ENCODE measurements at places on chromosomes 1 and 21.

DNA sequence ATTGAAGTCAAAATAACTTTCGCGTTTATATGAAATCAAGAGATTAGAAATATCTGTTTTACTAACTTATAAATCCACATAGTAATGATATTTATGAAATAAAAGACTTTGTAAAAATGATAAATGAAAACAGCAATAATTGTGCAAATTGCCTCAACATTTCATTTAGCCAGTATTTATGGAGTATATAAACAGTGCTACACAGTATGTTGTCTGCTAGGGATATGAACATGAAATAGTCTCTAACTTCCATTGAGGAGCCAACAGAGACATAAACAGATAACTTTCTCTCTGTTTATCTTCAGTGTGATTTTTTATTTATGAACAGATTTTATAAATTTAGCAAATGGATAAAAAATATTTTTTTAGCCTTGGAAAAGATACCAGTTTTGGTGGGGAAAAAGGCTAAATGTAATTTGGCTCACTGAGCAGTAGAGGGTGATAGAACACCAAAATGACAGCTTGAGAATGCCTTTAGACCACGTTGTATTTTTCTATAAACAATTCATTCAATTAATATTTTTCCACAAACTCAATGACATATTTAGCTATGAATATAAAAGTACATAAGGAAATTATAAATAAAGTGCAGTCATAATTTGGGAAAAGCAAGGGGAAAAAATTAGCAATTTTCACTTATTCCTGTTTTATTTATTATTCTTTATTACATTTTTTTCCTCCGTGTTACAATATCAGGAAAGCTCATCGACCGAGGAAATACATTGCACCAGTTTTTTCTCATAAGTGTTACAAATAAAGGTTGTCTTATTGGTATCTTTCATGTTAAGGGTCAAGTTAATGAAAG, 47.5 kb upstream of the EEIG2 start:
- DNase-seq = no peak

DNA sequence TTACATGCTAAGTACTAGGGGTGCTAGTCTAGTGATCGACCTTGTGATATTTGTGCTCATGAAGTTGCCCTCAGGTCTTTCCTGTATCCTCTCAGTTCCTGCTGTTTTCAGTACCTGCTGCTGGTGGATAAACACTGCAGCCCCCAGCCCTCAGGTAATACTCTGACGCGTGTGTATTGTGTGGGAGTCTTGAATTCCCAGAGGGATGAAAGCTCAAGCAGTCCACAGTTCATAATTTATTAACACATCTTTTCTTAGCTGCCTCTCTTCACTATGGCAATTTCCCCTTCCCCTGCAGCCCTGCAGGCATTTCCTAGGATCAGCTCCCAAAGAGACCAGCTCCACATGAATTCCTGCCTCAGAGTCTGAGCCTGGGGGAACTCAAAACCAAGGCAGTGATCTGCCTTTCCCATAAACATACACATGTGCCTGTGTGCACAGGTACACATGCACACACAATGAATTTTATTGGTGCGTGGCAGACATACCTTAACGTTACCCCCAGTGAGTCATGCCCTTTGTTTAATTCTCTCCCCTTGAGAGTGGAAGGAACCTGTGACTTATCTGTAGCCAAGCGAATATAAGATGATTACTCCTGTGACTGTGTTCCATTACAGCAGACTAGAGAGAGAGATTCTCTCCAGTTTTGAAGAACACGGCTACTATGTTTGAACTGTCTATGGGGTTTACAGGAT, 14.1 kb upstream of the HMGCS2 start:
- no peak for DNase-seq

DNA sequence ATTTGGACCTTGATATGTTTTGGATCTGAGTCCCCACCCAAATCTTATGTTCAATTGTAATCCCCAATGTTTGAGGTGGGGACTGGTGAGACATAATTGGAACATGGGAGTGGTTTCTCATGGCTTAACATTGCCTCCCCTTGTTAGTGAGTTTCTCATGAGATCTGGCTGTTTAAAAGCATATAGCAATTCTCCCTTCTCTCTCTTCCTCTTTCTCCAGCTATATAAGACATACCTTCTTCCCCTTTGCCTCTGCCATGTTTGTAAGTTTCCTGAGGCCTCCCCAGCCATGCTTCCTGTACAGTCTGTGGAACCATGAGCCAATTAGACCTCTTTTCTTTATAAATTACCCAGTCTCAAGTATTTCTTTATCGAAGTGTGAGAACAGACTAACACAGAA, 692.4 kb downstream of the KCNT2 start:
- no peak for DNase-seq

GRCh38 chr21:27209546-27209945, 242.7 kb upstream of the ADAMTS5 start:
- DNase-seq = no peak

DNA sequence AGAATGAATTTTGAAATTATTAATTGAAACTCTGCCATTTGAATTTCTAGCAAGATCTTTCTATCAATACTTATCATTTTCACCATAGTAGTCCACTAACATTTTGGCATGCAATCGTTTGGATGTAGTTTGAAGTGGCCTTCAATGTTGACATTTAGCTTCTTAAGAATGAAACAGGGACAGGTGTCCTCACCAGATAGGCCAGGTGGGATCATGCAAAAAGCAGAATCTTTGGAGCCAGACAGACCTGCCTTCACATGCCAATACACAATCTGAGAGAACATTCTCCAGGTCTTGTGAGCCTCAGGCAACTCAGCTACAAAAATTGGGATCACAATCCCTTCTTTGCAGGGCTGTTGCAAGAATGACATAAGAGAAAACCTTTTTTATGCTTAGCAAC, 18.3 kb upstream of the HSPA13 start:
- no peak for DNase-seq

DNA sequence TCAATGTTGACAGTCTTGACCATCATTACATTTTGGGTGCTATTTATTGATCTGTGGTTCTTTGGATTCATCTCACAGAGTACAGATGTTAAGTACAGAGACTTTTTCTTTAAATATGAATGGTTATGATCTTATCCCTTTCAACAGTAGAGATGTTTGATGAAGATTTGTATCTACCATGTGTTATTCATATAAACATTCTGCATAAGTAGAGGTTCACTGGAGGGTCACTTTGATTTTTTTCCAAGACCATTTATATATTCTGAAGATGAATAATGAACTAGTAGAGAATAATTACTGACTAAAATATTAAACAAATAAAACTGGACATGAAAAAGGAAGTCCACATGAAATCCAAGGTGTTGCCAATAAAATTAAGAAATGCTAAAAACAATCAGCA, 28.6 kb upstream of the HUNK start:
- DNase-seq = no peak

- DNase-seq = no peak
These were observed 2.8 kb downstream of the REG4 start for GRCh38 chr1:119808491-119808890.

DNA sequence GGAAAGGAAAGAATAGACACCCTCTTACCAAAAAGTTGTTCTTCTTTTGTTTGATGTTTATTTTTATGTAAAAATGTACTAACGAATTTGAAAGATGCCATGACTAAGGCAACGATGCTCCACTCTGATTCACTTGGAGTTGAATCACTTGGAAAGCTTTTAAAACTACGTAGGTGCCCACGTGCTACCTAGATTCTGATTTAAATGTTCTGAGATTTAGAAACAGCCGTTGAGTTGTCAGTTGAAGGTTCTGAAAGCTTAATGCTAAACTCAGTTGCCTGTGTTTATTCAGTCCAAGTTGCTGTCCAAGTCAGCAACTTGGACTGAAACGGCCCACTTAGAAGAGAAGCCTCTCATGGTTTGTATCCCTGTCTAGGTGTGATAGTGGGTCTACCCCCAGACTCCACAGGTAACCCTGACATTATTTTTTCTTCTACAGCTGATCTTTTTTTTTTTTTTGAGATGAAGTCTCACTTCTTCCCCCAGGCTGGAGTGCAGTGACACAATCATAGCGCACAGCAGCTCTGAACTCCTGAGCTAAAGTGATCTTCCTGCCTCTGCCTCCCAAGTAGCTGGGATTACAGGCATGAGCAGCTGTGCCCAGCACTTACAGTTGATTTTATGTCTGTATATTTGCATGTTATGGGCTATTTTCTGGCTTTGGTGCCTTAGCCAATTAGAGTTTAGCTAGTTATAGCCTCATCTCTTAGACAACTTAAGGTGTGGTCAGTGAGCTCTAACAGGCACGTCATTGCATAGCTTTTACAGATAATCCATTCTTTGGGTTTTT, 1.4 kb upstream of the VAMP4 start:
- DNase-seq = no peak

GRCh38 chr1:204641936-204642335, 43.6 kb downstream of the LRRN2 start:
- DNase-seq = no peak

- DNase-seq = peak; percentile 75
These were observed 5.6 kb upstream of the FAM131C start for GRCh38 chr1:16078925-16079656.

DNA sequence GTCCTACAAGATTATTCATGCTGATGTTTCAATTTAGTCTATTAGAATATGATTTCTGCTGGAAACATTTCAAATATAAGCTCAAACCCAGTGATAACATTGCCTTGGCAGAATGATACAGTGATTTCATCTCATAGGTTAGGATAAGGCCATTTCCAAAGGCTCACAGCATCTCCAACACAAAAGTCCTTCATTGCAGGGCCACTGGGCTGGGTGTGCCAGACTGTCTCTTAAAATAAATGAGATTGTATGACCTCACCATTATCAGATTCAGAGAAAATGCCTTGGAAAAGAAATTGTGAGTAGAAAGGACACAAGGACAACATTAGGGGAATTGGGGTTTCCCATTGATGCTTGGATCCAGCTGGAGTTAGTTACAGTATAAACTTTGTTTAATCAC, 30.4 kb downstream of the NGF start:
- no peak for DNase-seq

- DNase-seq = no peak
These were observed 20.2 kb downstream of the NCMAP start for GRCh38 chr1:24575905-24576587.

GRCh38 chr1:165287781-165288180, 68.7 kb downstream of the LMX1A start:
- no peak for DNase-seq

DNA sequence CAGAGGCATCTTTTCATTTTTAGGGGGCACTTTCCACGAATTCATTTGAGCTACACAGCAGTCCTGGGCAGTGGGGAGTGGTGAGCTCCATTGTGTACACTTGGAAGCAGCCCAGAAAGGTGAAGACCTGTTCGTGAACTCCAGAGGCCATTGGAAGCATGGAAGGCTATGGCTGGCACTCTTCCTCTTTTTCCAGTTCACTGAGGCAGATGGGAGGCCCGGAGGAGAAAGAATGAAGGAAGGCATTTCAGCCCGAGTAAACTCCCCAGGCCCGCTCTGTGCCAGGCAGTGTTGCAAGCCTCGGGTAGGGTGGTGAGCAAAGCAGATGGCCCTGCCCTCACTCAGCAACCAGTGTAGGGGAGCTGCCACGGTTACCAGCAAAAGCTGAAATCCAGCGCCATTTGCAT, 673 bp upstream of the DHCR24 start:
- DNase-seq = no peak

GRCh38 chr1:86998727-86999126, 84.3 kb downstream of the HS2ST1 start:
- DNase-seq = no peak

GRCh38 chr1:96355521-96355920, 366.1 kb upstream of the PTBP2 start:
- DNase-seq = no peak

- no peak for DNase-seq
These were observed 15.4 kb downstream of the FLVCR1 start for GRCh38 chr1:212873518-212873917.

DNA sequence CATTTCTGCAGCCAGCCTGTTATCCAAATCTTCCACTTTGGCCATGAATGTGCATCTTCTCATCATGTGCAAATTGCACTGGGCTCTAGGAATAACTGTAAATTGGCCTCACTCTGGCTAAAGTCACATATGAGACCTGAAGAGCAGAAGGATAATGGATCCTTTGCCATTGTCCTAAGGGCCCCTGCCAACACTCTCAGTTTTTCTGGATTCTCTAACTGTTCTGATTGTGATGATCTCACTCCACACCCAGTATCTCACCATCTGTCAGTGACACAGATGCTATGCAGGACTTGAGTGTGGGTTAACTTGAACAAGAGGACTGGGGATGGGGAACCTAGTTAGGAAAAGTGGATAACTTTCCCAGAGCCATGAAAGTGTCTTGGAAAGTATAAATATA, 8.5 kb upstream of the FYB2 start:
- no peak for DNase-seq

DNA sequence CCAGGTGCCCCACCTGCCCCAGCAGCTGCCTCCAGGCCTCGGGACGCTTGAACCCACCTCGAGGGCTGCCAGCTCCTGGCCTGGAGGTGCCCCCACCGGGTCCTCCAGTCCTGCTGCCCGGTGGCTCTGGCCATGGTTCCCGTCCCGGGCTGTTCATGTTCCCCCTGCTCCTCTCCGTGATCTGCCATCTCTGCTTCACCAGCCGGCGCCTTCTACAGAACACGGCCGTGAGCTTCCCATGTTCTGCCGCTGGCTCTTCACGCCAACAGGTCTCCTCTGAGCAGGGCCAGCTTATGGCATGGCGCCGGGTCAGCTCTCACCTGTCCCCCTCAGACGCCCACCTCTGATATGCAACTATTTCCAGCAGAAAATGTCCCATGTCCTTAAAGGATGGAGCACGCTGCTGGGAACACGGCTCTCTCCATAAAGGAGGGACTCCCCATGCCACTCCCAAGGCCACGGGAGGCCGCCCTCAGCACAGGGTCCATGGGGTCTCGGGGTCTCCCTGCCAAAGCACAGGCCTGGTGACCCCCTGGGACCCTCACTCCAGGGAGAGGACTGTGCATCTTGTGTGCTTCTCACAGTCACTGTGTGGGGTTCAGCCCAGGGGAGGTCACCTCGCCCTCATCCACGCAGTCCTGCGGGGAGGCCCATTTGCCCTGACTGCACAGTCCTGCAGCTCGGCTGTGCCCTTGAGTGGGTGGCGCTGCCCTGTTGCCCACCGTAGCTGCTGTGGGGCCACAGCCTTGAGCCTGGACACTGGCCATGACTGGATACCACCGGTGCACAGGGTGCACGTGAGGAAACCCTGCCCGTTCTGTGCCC, 36.7 kb downstream of the COL18A1 start:
- no peak for DNase-seq

GRCh38 chr21:28396421-28396820, 596.3 kb downstream of the LTN1 start:
- no peak for DNase-seq

All from activated CD4-positive, CD25-positive, alpha-beta regulatory T cell treated with anti-CD3 and anti-CD28 coated beads, Interleukin-2, amount 50 U/mL, for 72 hours (primary cell).